ENCODE measurements at places on chromosomes 1 and 21.

GRCh38 chr1:39272798-39273469 lies 68.4 kb downstream of the MACF1 start:
- DNase-seq = no peak

DNA sequence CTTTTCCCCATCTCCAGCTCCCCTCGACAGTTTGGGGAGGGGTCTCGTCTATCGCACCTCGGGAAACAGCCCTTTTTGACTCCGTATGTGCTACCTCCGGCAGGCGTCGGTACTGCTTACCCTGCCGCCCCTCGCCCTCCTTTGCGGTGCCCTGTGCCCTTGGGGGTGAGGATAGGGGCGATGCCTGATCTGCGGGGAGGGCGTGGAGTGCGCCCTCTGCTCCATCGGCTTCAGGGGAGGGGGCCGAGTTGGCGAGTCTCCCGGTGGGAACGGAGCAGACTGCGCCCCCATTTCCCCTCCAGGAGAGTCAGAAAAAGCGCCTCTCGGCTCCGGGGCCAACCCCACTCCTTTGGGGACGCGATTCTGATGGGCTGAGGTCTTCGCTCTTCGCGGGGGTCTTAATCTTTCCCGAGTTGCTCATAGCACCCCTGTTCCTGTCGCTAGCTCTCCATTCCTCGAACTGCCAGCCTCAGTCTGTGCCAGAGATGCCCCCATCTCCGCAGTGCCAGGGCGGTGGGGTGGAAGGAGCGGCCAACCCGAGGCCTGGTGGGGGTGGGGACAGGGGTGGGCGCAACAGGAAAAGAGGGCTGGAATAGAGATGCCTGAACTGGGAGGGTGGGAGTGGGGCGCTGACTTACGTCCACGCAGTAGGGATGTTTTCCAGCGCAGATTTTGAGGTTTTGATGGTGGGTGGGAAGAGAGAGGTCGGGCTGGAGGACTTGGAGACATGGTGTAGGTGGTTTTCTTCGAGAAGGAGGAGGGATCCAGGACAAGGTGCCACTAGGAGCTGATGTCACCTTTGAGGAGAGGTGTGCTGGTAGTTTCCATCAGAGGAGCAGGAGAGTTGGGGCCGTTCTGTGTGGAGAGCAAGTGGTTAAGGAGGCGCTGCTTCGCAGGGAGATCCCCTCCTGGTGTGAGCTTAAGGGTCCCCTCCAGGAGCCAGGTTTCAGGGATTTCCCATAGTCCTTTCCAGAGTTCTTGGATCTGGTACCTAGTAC lies 674 bp downstream of the PPFIA4 start:
- DNase-seq = no peak

DNA sequence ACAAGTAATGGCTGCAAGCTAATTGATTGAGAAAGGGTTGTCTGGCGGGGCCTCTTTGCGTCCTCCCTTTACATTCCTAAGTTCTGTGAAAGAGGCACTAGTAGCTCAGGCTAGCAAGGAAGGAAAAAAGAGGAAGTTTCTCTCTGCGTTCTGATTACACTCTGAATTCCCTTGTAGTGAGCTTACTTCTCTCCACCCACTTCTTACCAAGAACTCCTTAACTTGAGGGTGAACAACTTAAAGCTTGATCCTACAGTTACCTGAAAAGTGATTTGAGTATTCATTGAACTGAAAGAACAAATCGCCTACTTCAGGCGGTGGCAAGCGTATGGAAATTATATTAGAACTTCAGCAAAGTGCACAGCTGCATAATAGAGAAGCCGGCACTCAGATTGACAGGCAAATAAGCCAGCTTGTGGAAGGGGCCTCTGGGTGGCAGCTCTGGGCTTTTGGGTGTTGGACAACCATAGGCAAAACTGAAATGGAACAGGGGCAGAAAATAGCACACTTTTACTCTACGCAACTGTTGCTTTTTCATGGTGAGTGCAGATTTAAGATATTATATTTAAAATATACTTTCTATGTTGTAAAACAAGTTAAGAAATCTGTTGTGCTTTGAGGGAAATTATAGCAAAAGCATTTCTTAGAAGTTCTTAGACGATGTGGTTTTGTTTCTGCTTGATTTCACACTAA lies 464.5 kb downstream of the USP25 start:
- DNase-seq = peak; percentile 1

GRCh38 chr1:157910270-157910669 lies 68.7 kb upstream of the CD5L start:
- no peak for DNase-seq

- DNase-seq = peak; percentile 61
These were observed 63.4 kb upstream of the COA6 start for GRCh38 chr1:234309598-234310459.

DNA sequence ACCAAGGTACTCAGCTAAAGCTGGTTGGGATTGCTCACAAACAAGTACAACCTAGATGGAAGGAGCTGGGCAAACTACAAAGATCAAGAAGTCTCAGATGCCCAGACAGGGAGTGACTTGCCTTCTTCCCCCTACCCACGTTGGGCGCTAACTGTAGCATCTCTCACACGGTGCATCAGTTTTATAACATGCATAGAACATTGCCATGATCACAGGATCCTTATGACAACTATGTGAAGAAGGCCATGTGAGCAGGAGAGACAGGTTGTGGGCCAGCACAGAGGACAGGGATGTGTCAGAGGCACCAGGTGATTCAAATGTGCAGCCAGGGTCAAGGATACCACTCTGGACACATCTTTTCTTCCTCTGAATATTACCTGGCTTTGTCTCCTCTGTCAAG lies 28.3 kb upstream of the CYP4B1 start:
- no peak for DNase-seq

DNA sequence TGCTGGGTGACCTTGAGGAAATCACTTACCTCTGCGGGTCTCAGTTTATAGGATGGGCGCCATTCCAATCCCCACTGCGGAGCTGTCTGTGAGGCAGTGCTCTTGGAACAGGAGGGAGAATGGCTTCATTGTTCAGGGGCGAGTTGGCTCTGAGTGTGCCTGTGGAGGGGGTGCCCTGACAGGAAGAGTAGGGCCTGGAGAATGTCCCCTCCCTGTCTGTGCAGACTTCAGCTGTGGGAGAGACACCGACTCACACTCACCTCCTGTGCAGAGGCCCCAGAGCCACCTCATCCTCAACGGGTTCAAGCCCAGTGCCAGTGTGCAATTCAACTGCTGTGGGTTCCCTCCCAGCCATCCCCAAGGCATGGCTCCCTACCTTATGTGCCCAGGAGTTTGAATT lies 17.1 kb downstream of the ADORA1 start:
- peak; percentile 51 for DNase-seq

GRCh38 chr21:45281411-45282282 lies 6.0 kb downstream of the POFUT2 start:
- DNase-seq = no peak

- no peak for DNase-seq
These were observed 111.1 kb downstream of the NAV1 start for GRCh38 chr1:201649761-201650622.

- DNase-seq = peak; percentile 68
These were observed 229.7 kb upstream of the CACYBP start for GRCh38 chr1:174769961-174770549.

GRCh38 chr1:231013391-231014015 lies 26.6 kb downstream of the FAM89A start:
- DNase-seq = no peak

DNA sequence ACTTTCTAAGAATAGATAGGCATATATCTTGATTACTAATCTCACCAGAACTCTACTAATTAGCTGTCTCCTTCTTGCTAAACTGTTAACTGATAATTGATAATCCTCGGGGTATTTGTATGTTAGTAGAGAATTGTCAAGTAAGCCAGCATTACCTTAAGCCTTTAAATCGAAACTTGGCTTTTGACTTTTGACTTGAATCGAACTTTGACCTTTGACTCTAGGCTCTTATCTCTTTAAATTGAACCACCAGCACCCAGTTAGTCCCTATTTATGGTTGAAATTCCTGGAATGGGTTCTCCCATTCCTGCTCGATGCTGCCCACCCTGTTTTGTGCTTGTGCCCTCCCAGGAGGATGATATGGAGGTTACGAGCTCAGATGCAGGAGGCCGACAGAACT lies 244.4 kb downstream of the TGFB2 start:
- no peak for DNase-seq

GRCh38 chr1:75985827-75986226 lies 53.6 kb upstream of the ASB17 start:
- no peak for DNase-seq

GRCh38 chr21:20802631-20803260 lies 195.5 kb upstream of the NCAM2 start:
- no peak for DNase-seq

DNA sequence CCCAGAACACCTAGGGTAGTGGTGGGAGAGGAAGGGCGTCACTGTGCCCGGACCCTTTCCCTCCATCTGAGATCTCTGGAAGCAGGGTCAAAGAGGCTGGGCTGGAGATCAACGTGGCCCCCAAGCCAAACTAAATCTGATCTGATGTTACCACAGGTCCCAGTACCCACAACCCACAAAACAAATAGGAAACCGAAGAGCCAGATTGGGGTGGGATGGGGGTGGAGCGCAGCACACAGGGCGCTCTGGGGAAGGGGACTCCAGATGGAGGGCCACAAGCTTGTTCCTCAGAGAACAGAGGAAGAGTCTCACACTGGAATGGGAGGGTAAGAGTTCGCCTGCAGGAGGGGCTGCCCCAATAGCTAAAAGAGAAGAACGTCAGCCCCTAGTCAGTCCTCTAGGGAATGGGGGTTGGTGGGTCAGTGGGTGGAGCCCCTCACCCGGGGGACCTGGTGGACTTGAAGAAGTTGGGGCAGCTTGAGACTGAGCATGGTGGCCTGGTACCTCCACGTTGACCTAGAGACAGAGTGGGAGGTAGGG lies 1.5 kb downstream of the PAQR6 start:
- no peak for DNase-seq

- peak; percentile 19 for DNase-seq
These were observed 101.4 kb downstream of the PBX1 start for GRCh38 chr1:164660412-164660772.

DNA sequence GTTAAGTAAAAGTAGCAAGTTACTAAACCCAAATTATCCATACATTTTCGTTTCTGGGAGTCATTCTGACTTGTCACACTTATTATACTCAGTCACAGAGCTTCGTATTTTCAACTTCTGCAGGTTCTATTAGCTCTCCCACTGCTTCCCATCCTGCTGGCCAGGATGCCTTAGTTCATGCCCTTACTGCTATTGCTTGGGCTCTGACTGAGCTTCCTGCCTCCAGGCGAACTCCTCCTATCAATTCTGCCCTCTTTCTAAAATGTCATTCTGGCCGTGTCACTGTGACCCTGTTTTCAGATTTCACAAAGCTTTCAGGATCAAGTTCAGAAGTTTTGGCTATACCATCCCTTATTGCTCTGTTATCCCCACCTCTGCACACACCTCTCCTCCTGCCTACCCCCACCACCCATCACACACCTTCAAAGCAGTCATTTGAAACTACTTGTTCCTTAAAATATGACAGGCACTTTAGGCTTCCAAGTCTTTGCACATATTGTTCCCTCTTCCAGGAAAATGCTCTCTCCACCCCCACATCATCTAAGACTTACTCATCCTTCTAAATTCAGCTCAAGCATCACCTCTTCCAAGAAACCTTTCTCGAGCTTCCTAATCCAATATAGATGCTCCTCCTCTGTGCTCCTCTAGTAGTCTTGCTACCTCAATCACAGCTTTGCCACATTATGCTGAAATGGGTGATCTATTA lies 278.0 kb downstream of the BRINP2 start:
- DNase-seq = no peak

- DNase-seq = peak; percentile 60
These were observed 35.8 kb upstream of the LMO4 start for GRCh38 chr1:87292684-87293493.

DNA sequence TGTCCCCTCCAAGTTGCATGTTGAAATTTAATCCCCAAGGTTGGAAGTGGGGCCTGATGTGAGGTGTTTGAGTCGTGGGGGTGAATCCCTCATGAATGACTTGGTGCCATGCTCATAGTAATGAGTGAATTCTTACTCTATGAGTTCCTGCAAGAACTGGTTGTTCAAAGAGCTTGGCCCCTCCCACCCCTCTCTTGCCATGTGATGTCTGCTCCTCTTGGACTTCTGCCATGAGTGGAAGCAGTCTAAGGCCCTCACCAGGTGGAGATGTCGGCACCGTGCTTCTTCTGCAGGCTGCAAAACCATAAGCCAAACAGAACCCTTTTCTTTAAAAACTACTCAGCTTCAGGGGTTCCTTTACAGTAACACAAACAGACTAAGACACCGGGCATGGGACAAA lies 14.3 kb downstream of the G0S2 start:
- DNase-seq = no peak

DNA sequence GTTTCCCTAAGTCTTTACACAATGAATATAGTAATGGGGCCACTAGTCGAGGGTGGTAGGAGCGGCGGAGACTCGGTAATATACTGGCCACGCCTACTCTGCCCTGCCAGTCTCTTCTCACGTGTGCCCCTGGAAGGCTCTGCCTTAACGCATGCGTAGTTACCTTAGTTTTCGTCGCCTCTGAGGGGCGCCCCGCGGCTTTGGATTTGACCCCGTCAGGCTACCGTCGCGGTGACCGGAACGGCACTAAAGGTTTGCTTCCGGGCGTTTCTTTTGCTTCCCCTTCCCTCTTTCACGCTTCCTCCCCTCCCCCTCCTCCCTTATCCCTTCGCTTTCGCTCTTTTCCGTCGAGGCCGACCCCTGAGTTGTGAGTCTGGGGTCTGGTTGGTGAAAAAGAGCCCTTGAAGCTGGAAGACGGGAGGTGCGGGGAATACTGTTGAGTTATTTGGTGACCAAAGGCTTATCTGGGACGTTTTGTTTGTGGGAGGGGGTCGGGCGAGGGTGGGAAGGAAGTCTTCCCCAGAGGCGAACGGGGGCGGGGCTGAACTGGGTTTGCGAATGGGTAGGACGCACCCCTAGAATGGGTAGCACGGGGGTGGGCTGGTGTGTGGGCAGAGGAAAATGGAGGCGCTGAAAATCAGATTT lies at the start of gene SETDB1:
SETDB1 (plus strand) TSS at position 267 of the 645 bp plus-strand sequence. CDS start 1,352 bp downstream, outside the sequence.
- peak; percentile 99 for DNase-seq

GRCh38 chr21:35048183-35048601 lies 910 bp downstream of the RUNX1 start:
- peak; percentile 43 for DNase-seq

GRCh38 chr1:103109311-103109920 lies 1.1 kb upstream of the COL11A1 start:
- no peak for DNase-seq

DNA sequence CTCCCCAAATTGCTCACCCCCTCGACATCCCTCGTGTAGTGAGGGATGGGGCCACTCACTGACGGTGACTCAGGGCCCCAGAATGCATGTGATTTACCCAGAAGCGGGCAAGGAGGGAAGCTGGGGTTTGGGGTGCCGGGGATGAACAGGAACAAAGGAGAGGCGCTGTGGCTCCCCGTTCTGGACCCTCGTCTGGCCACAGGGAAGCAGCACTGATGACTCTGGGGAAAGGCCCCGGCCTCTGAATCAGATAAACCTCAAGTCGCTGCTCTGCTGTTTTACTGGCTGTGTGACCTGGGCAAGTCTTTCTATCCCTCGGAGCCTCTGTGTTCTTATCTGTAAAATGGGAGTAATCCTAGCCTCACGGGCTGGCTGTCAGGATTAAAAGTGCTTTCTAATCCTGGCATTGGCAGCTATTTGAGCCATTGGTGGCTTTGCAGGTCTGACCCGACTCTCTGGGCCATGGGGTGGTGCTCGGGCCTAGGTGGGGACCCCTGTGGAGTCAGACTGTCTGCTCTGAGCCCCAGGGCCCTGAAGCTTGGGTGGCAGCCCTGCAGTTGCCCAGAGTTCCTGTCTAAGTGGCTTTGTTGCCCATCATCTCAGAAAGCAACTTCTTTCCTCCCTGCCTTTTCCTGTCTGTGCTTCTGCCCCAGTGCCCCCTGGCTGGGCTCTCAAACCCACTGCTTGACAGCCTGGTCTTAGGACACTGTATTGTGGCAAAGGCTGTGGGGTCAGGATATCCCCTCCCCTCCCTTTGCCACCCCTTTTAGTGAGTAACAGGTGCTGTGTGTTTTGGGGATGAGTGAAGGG lies 5.5 kb downstream of the TNFRSF1B start:
- no peak for DNase-seq

Measured in ACHN (cell line).